Hematopoietic multipotent progenitor cell treated with erythropoietin and hydrocortisone succinate and interleukin-3 and kit ligand, for 8 days (in vitro differentiated cells): ENCODE measurements at places on chromosomes 16 and 17.
A peak's percentile ranks its signal among the peaks of the same experiment; 100 is the strongest.

- DNase-seq: no peak
Measured at GRCh38 chr17:180381-181244, 837 bp downstream of the DOC2B start.

DNA sequence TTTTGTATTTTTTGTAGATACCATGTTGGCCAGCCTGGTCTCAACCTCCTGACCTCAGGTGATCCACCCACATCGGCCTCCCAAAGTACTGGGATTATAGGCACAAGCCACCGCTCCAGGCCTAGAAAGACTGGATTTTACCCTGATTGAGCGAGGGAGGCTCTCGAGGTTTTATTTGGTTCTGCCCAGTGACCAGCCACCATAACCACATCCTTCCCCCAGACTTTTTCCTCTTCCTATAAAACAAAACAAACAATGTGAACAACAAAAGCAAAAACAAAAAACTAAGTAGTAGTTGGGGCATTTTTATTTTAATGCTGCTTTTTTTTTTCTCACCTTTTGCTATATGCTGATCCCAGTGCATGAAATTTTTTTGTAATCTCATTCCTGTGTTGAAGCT, 509.6 kb downstream of the MAF start:
- no peak for DNase-seq

DNA sequence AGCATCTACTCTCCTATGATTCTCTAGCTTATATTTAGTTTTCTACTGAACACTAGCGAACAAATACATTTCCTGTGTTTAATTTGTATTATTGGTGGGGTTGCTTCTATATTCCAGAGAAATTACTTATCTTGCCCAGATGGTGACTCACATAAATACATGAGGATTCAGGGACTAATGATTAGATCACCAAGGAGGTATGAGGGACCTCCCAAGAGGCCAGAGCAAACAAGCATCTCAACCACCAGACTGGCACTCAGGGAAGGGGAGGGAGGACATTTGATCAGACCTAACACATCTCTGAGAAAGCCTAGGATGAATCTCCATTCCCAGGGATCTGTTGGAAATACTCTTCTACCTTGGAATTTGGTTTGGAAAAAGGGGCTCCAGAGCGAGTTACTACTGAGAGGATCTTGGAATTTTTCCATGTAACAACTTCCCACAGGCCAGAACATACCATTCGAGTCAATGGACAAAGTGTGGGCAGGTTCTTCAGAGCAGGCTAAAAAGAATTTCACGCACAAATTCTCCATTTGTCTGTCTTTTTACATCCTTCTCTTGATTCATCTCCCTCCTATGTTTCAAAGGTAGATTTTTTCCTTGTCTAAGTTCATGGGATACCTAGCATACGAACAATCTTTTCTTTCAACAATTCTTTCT, 262.6 kb upstream of the MYOCD start:
- no peak for DNase-seq

- no peak for DNase-seq
Measured at GRCh38 chr16:13242201-13242600, 340.8 kb downstream of the SHISA9 start.

DNA sequence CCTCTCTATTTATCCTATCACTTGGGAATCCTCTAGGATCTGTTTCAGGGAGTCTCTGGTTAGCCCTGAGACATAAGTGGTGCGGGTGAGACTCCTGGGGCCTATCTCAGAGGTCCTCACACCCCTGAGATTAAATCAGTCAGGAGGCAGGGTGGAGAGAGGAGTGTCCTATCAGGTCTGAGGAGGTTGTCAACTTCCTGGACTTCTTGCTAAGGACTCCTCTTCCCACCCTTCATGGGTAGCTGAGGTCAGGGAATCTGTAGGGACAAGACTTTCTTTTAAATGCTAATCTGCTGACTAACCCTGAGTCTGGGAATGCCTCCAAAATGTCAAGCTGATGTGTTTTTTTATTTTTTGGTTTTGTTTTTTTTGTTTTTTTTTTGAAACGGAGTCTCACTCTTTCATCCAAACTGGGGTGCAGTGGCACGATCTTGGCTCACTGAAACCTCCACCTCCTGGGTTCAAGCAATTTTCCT, 6.6 kb upstream of the ARMC5 start:
- DNase-seq: peak; percentile 50

GRCh38 chr17:22506231-22506630, 813.9 kb downstream of the KCNJ18 start:
- DNase-seq: no peak

GRCh38 chr16:50899951-50900350, 158.1 kb downstream of the CYLD start:
- DNase-seq: no peak

GRCh38 chr17:50538549-50539410, 6.2 kb downstream of the EPN3 start:
- DNase-seq: no peak

DNA sequence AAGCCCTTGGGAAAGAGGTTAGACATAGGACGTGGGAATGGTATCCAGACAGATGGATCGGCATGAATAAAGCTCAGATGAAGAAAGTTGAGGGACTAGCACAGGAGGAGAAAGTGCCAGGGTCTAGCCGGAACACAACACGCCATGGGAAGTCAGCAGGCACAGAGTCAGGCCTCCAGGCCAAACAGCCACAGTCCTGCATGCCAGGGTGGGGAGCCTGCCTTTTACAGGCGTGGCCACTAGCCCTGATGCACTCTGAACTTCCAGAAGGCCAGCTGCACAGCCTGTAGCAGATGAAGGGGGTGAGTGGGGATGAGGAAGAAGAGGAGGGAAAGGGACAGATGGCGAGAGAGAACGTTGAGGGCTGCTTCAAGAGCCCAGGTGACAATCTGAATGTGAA, 5.2 kb downstream of the B9D1 start:
- DNase-seq: no peak

- no peak for DNase-seq
Measured at GRCh38 chr17:55769625-55770000, 18.8 kb downstream of the PCTP start.

GRCh38 chr16:9438991-9439390, 347.5 kb downstream of the HAPSTR1 start:
- DNase-seq: no peak

DNA sequence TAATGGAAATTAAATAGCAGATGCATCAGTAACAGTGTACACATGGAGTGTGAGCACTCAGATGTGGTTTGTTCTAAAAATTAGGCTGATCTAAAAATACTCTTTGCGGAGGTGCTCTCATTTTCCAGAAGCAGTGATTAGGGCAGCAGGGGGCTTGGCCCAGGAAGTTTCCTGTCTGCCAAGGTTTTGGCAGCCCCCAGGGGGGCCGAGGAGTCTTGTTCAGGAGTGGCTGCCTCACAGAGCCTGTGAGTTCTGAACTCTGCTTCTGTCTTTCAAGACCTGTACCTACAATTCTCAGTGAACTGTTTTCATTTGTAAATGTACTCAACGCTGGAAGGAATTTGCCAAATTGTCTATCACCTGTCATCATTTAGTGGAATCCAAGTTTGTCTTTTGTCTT, 388.4 kb upstream of the CDH11 start:
- DNase-seq: no peak

- DNase-seq: peak; percentile 49
Measured at GRCh38 chr17:75152922-75153779, 1.2 kb downstream of the JPT1 start.

- DNase-seq: no peak
Measured at GRCh38 chr17:63435681-63436522, 10.2 kb downstream of the CYB561 start.

- DNase-seq: no peak
Measured at GRCh38 chr16:49489686-49490320, 116.2 kb downstream of the C16orf78 start.

DNA sequence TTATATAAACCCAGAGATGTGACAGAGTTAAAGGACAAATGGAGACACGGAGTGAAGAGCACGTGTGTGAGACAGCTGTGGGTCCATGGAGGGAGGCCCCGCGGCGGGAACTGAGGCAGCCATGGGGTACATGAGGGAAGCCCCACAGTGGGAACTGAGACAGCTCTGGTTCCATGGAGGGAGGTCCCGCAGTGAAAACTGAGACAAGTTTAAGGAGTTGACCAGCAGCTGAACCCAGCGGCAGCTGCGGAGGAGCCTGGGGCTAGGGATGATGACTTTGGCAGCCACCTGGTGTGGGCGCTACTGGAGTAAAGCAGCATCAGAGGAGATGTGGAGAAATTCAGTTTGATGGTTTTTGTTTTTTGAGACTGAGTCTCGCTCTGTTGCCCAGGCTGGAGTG, 185.1 kb downstream of the RPTOR start:
- DNase-seq: no peak

DNA sequence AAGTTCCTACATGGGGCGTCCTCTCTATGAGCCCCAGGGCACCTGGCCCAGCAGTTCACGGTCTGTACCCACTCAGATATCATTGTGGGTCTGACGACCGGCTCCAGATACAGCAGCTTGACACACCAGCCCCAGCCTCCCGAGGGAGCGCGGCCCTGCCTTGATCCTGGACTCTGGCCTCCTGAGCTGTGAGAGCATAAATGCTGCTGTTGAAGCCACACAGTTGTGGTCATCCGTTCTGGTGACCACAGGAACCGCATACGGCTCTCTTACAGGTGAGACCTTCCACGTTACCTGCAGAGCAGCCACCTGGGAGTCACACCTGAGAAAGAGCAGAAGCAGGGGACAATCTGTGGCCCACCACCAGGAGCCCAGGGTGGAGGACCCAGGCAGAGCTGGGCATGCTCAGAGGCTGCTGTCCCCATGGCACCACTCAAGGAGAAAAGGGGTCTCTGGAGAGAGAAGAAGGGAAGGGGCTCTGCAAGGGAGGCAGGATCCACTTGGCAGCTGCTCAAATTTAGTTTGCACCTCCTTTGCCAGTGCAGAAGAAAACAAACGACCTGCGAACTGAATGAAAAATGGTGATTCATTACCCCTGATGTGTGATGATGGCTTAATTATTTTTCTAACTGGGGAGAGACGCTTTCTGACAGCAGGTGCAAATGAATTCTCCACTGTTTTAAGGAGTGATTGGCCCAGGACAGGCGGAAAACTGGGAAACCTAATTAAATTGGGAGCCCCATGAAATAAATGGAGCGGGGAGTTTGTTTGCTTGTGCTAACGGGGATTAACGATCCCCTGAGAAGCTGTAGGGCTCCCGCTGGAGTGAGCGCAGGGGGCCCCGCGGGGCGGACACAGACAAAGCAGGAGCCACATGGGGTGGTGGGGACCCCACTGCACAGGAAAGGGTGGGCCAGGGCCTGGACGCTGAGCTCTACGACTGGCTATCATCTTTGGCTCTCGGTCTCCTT, 208.9 kb downstream of the RBFOX3 start:
- no peak for DNase-seq

DNA sequence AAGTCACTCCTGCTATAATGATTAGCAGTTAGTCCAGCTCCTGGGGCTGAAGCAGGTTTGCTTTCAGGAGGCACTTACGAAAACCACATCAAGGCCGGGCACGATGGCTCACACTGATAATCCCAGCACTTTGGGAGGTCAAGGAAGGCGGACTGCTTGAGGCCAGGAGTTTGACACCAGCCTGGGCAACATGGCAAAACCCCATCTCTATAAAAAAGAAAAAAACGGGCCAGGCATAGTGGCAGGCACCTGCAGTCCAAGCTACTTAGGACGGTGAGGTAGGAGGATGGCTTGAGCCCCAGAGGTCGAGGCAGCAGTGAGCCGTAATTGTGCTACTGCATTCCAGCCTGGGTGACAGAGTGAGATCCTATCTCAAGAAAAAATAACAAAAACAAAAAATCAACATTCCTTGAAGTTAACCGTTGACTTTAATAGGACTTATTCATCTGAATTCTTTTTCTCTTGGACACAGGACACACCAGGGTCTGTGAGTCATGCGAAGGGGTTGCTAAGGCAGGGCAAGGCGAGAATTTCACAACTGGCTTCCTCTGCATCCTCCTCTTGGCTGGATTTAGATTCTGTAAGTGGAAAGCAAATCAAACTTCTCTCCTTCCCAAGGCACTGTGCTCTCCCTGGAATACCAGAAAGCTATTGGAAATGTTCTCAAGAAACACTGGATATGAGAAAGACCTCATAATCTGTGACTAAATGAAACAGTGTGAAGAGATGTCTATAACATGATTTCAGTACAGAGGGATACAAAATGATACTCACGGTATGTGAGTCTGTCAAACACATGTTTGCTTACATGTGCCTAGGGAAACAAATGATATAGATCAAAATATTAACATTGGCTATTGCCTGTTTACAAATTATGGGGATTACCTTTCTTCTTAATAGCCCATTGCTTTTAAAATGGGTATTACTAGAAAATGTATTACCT, 99.5 kb downstream of the SYCE1L start:
- no peak for DNase-seq

DNA sequence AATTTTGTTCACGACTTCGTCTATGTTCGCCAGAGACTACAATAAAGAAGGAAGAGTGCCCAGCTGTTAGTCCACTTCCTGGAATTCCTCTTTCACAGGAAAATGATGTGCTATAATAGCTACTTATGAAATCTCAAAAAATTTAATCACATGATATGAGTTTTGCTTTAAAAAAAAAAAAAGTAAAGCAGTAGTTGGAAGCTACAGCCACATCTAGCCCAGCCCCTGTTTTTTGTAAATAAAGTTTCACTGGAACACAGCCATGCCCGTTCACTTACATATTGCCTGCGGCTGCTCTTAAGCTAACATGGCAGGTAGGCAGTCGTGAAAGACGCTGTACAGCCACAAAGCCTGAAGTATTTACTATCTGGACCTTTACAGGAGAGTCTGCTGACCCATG, 15.3 kb downstream of the VPS53 start:
- DNase-seq: no peak

- DNase-seq: no peak
Measured at GRCh38 chr16:9633844-9634243, 542.4 kb downstream of the HAPSTR1 start.

- no peak for DNase-seq
Measured at GRCh38 chr17:44628243-44629188, 27.8 kb upstream of the MEIOC start.

- DNase-seq: peak; percentile 92
Measured at GRCh38 chr17:57420734-57421717, 164.7 kb downstream of the MSI2 start.

DNA sequence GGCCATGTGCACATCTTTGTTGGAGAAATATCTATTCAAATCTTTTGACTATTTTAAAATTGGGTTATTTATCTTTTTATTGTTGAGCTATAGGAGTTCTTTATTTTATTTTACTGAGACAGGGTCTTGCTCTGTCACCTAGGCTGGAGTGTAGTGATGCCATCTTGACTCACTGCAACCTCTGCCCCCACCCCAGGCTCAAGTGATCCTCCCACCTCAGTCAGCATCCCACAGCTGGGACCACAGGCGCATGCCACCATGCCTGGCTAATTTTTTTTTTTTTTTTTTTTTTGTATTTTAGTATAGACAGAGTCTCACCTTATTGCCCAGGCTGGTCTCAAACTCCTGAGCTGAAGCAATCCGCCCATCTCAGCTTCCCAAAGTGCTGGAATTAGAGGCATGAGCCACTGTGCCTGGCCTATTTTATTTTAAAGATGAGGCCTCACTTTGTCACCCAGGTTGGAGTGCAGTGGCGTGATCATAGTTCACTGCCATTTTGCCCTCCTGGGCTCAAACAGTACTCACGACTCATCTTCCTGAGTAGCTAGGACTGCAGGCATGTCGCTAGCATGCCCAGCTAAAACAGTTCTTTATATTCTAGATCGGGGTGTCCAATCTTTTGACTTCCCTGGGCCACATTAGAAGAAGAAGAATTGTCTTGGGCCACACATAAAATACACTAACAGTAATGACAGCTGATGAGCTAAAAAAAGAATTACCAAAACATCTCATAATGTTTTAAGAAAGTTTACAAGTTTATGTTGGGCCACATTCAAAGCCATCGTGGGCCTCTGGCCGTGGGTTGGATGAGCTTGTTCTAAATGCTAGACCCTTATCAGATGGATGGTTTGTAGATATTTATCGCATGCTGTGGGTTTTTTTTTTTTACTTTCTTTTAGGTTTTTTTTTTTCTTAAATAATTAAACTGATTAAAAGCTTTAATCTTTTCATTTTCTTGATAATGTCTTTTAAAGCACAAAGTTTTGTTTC, 13.7 kb downstream of the TENT4B start:
- peak; percentile 32 for DNase-seq
